ENCODE measurements at places on chromosomes 2 and 18.

DNA sequence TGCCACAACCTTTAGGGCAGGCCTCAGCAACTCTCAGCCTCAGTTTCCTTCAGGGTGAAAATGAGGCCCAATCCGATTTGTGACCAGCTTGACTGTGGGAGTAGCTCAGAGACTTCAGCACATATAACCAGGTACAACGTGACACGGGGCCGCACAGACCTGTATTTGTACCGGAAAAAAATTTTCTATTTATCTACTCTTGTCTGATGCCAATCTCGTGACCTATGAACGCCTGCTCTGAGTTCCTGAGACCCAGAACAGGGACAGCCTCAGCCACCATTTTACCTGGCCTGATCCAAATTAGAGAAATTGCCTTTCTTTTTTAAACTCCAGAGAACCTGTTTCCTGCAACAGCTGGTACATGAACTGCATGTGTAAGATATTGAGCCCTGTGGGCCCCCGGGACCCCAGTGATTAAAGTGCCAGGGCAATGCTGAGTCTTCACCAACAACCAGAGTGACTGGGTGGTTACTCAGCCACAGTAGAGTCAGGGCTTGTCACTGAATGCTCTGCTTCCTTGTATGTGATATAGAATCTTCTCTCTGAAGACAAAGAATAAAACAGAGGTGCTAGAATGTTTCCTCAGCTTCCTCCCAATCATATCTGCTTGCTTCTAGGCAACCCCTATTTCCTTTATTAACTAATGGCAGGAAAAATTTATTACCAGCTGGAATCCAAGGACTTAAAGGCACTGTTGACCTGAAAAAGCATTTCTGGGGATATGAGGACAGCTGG lies 47.8 kb upstream of the FZD7 start:
- DNase-seq = no peak

DNA sequence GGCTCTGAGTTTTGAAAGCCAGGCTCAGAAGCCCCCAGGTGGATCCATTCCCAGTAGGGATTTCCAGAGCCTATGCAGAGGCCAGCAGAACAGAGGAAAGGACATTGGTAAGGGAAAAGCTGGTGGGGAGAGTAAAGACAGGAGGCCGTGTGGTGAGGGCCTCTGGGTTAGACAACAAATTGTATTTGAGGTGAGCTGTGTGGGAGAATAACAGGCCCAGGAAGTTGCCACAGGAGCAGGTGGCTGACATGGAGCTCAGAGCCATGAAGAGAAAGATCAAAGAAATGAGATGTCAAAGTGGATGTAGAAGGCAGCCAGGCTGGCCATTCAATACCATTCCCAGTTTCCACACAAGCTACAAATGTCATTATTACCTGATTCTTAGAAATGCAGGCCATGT lies 8.8 kb downstream of the BUB1 start:
- DNase-seq = no peak

GRCh38 chr2:211867845-211868451 lies 670.7 kb downstream of the ERBB4 start:
- no peak for DNase-seq

DNA sequence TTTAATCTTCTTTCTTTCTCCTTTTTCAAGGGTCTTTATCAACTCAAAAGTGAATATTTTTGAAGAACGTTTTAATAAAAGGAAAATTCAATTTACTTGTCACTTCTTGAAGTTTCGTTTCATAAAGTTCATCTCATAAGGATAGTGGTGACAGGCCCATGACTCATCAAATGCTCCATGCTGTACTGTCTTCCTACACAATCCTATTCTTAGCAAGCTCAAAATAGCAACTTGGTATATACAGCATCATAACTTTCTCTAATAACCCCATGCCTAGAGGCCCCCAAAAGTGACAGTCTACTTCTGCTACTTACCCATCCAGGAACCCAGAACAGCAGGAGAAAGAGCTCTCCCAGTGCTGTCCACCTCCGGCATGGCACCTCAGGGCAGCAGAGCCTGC lies 7.7 kb downstream of the FBXO15 start:
- DNase-seq = no peak

DNA sequence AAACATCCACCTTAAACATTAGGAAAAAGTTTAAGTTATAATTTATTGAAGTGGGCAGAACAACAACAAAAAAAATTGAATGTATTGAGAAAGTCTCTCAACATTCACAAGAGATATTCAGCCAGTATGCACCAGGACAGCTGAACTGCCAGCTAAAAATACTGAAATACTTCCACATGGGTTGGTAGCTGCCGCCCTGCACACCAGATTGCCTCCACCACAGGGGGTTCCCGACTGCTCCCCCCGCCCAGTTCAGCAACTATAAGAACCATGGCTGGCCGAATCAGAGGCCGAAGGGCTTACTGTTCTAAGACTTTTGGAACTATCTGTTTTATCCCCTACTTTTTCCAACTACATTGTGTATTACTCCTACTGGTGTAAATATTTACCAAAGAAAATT lies 150.0 kb upstream of the LRP1B start:
- no peak for DNase-seq

GRCh38 chr2:142038826-142039225 lies 92.0 kb downstream of the LRP1B start:
- DNase-seq = no peak

- no peak for DNase-seq
Measured at GRCh38 chr18:58315739-58316215, 271.8 kb downstream of the NEDD4L start.

DNA sequence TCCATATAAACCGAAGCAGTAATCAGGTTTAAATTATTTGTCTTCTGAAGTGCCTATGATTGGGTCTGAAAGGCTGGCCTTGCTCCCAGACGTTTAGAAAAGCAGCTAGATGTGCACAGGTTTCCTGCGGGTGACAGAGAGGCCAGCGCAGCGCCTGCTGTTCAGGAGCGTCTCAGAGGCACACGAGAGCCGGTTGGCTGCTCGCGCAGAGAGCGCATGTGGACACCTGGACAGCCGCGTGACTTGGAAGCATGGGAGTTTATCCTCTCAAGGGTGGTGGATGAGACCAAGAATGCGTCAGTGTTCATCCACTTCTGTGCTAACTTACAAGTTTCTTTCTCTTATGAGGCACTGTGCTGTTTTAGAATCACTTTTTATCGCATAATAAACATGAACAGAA lies 303.7 kb downstream of the PTGR3 start:
- DNase-seq = no peak

- DNase-seq = no peak
Measured at GRCh38 chr2:161245261-161245553, 63.0 kb upstream of the PSMD14 start.

GRCh38 chr2:5409898-5410381 lies 282.2 kb upstream of the SOX11 start:
- DNase-seq = no peak

DNA sequence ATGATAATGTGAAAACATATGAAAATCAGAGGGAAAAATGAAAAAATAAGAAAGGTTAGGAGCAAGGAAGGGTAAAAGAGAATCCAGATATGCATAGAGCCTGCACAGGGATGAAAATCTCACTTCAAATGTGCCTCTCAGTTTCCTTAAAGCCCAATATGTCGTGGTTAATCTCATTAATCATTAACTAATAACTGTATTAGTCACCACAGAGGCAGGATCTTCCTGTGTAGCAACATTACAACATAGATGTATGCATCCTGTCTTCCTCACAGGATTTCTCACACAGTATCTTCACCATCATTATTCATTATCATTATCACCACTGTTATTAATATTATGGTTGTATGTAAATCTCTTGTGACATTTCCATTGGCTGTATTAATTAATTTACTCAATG lies 361.2 kb upstream of the SOX11 start:
- DNase-seq = no peak

- DNase-seq = no peak
Measured at GRCh38 chr18:50721006-50721405, 98.8 kb downstream of the MRO start.

DNA sequence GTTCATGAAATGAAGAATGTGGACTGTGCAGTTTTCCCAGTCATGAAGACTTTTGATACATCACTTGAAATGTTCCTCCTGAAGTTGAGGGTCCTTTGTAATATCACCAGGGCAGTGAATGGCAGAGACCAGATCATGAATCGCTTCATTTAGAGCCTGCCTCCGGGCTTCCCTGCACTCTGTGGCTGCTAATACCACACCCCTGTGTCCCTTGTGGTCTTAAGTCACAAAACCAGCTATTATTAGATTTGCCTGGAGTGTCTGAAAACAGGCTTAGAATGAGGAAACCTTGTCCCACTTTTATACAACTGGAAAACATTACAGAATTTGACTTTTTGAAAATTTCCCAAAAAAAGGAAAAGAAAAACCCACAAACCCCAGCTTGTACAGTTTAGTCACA lies 147.9 kb downstream of the MGAT5 start:
- DNase-seq = no peak

DNA sequence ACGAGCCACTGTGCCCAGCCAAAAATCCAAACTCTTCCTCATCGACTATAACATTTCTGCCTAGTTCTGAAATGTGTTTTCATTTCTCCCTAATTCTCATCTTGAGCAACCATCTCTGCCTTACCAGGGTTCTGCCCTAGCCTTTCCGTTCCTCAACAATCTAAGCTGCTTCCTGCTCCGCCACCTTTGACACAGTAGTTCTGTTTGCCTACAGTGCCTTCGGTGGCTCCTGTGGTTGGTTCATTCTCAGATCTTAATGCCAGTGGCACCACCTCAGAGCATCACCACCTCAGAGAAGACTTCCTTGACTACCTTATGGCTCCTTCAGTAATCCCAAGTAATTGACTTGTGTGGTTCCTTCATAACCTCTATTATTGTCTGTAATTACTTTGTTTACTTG lies 3.8 kb downstream of the SOCS6 start:
- no peak for DNase-seq

GRCh38 chr2:43905371-43905803 lies 66.6 kb downstream of the ABCG8 start:
- no peak for DNase-seq

DNA sequence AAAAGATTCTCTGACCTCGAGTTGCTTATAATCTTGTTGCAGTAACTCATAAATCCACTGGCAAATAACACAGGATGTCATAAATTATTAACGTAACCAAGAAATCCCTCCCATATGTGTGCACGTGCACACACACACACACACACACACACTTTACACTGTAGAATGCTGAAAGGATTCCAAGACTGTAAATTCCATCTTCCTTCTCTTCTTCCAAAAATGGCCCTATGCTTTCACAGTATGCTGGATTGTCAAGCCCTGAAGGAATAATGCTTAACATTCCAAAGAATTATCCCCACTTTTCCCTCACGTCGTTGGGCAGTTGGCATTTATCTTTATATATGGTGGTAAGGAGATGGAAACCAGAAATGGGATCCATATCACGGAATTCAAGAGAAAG lies 117.5 kb upstream of the CRIM1 start:
- DNase-seq = no peak

- peak; percentile 56 for DNase-seq
Measured at GRCh38 chr2:17813742-17814473, 2.4 kb upstream of the MSGN1 start.

GRCh38 chr2:185417111-185417510 lies 321.5 kb upstream of the FSIP2 start:
- no peak for DNase-seq

DNA sequence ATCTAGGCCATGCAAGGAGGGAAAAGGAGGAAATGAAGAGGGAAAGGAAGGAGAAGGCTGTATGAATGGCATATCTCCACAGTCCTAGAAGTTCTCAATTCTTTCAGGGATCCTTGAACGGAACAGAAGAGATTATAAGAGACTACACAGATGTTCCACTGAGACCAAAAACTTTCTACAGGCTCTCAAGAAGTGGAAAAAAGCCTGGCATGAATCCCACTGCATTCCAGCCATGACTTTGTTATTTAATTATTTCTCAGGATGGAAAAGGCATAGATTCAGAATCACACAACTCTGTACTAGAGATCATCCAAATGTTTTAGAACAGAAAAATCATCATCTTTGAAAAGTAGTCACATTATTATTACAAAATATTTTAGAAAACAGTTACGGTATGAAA lies 131.7 kb upstream of the CDH20 start:
- DNase-seq = no peak

- DNase-seq = no peak
Measured at GRCh38 chr2:121532347-121532766, 1.7 kb downstream of the RNU4ATAC start.

- no peak for DNase-seq
Measured at GRCh38 chr18:36028859-36029258, 38.5 kb downstream of the RPRD1A start.

- DNase-seq = no peak
Measured at GRCh38 chr18:43484710-43485109, 207.4 kb upstream of the SYT4 start.

GRCh38 chr2:7010391-7011054 lies 93.3 kb downstream of the RNF144A start:
- DNase-seq = no peak

GRCh38 chr2:128549094-128549493 lies 230.4 kb upstream of the HS6ST1 start:
- DNase-seq = no peak

- no peak for DNase-seq
Measured at GRCh38 chr2:128579825-128580224, 261.2 kb upstream of the HS6ST1 start.

DNA sequence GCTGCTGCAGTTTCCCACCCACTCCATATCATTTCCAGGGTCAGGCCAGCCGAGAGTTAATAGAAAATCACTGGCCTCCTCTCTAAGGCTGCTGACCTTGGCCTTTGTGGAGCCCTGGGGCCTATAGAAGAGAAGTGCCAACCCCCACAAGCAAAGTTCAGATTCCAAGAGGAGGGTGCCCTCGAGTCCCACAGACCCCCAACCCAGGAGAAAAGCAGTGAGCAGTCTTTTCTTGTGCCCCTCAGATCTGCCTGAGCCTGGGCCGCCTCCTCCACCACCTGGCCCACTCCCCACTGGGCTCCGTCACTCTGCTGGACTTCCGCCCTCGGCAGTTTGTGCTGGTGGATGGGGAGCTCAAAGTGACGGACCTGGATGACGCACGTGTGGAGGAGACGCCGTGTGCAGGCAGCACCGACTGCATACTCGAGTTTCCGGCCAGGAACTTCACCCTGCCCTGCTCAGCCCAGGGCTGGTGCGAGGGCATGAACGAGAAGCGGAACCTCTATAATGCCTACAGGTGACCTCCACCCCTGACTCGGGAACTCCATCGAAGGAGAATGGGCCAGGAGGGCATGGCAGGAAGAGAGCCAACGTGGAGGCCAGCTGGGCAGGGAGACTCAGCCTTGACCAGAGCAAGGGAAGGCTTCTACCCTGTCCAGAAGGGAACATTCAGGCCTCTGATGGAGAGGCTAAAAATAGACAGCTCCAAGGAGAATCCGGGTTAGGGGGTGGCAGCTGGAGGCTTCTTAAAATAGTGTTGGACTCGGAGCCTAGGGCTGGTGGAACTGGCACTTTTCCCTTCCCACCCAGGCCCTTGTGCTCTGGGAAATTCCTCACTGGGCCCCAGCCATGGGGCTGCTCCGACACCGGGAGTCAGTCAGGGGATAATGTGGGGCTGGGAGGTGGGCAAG lies 6.2 kb downstream of the PKDCC start:
- no peak for DNase-seq

GRCh38 chr2:38271697-38272096 lies 105.4 kb downstream of the ATL2 start:
- no peak for DNase-seq

- no peak for DNase-seq
Measured at GRCh38 chr2:193428336-193428818, 1233.6 kb upstream of the TMEFF2 start.

- no peak for DNase-seq
Measured at GRCh38 chr2:133139847-133140533, 428.3 kb downstream of the NCKAP5 start.

All from activated B cell treated with CpG ODN at 0.5 μM for 24 hours (primary cell).